ENCODE measurements at places on chromosomes 7 and 10. TPM values are rescaled to one million over a fixed set of nuclear protein-coding genes. Genes with fewer than 3 reads are reported as not detected.

VSTM4 gene
- total RNA-seq = 0.22 TPM

DNA sequence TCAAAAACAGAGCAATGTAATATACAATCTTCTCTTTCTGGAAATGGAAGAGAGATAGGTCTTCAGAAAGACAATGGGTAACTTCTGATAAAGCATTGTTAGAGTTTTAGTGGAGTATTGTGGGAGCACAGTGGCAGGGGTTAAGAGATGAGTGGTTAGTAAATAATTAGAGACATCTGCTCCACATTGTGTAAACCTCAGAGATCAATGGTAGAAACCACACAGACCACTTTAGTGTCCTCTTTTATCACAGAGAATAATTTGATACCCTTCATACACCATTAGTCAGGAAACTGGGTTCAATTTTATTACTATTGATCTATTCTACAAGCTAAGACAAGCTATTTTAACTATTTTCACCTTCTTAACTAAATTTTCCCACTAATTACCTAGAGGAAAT is 35.9 kb upstream of the MAGI2 start:
- no peak for DNase-seq

STEAP4 gene
- not detected for total RNA-seq

DNA sequence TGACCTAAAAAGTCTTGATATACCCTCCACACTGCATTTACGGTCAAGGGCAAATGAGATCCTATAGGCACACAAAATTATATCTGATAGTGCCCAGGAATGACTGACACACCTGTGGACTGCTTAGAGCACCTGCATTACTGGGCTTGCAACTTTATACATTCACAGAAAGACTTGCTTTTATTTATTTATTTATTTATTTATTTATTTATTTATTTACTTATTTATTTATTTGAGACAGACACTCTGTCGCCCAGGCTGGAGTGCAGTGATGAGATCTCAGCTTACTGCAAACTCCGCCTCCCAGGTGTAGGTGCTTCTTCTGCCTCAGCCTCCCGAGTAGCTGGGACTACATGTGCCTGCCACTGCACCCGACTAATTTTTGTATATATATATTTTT is 6.5 kb upstream of the IFT22 start:
- DNase-seq = no peak

GRCh38 chr7:36019980-36020379 is 133.1 kb upstream of the EEPD1 start:
- no peak for DNase-seq

GRCh38 chr10:120475844-120476791 is 19.1 kb downstream of the PLPP4 start:
- no peak for DNase-seq

DNA sequence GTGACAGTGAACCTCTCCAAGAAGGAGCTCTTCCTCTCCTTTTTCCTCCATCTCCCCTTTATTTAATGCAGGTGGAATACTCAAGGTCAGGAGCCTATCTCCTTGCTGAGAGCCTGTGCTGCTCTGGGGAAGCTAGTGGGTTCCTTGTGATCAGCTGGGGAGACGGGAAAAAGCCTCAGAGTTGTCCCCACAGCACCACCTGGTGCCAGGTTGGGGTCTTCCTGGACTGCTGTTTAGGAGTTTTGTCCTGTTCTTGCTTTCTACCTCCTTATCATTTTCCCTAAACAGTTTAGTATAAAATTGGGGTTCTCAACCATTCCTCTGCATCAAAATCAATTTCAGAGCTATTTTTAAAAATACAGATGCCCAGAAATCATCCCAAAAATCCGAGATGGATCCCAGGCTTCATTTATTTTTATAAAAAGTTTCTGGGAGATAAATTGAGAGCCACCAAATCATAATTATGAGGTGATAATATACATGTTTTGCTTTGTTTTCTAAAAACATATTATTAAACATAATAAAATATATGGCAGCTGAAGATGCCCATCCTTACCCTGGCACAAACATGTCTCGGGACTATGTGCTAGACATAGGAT is 44.3 kb downstream of the MACC1 start:
- DNase-seq = peak; percentile 12

MMP21 gene
- total RNA-seq = 0.22 TPM

IGF2BP3 gene
- 23.1 TPM for total RNA-seq

DNA sequence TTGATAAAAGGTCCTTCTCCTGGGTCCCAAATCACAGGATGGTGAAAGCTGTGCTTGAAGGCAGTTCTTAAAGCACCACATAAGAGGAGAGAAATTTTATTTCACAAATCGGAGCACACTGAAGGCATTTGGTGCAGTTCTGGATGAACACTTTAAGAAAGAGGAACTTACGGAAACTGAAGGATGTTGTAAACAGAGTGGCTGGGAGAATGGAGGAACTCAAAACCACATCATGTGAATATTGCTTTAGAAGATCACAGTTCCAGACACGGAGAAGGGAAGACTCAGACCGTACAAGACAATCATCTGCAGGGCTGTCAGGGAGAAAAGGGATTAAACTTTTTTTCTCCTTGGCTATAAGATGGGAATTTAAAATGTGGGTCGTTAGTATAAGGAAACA is 9.0 kb upstream of the GPR141 start:
- no peak for DNase-seq

DNA sequence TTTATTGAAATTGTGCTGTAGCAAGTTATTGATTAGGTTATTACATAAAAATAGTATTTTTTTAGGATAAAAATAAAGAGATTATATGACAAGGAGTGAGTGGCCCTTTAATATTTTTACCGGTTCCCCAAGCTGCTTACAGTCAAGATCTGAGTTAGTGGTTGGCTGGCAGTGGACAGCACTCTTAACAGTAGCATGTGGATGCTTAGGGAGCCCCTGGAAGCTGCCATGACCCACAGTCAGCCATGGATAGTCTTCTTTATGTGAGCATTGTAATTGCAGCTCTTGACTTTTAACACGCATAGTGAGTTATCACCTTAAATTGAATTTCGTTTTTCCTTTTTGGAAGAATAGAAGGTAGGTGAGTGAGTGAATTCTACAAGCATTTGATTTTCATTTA is 22.1 kb downstream of the RAB18 start:
- no peak for DNase-seq

DNA sequence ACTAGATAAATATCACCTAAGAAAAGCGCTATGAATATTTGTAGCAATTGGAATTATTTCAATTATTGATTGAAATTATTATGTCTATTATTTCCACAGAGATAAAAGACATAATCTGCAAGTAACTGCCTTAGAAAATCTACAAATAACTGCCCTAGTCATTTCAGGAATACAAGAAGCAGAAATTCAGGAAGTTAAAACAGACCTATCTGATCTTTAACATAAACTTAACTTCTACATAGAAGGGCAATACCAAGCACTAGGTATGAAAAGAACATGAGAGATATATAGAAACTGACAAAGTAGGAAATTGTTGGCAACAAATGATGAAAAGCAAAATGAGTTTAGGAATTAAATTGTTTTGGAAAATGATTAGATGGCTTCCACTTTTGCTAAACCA is 31.8 kb upstream of the AKR1B10 start:
- DNase-seq = no peak

GRCh38 chr7:149257146-149257545 is 4.8 kb upstream of the ZNF783 start:
- DNase-seq = no peak

ACTL6B gene
- total RNA-seq = not detected

SEMA4G gene
- 0.99 TPM for total RNA-seq

DNA sequence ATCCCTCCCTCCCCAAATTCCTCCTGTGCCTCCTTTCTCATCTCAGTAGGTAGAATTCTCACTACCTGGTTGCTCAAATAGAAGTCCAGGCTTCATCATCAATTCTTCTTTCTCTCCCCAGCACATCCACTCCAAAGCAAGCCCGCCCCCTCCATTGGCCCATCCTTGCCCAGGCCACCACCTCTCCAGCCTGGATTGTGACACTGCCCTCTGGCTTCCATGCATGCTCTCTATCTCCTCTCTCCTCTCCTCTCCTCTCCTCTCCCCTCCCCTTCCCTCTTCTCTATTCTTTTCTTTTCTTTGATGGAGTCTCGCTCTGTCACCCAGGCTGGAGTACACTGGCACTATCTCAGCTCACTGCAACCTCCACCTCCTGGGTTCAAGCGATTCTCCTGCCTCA is 144.9 kb downstream of the UBE2H start:
- no peak for DNase-seq

- peak; percentile 78 for DNase-seq
These were observed 41.1 kb upstream of the STMP1 start for GRCh38 chr7:135620980-135621850.

CDC14C gene
- not detected for total RNA-seq

C7orf57 gene
- total RNA-seq = not detected

GRCh38 chr7:40490603-40490924 is 355.8 kb downstream of the SUGCT start:
- DNase-seq = no peak

SYT15B gene
- total RNA-seq = 0.87 TPM

DNA sequence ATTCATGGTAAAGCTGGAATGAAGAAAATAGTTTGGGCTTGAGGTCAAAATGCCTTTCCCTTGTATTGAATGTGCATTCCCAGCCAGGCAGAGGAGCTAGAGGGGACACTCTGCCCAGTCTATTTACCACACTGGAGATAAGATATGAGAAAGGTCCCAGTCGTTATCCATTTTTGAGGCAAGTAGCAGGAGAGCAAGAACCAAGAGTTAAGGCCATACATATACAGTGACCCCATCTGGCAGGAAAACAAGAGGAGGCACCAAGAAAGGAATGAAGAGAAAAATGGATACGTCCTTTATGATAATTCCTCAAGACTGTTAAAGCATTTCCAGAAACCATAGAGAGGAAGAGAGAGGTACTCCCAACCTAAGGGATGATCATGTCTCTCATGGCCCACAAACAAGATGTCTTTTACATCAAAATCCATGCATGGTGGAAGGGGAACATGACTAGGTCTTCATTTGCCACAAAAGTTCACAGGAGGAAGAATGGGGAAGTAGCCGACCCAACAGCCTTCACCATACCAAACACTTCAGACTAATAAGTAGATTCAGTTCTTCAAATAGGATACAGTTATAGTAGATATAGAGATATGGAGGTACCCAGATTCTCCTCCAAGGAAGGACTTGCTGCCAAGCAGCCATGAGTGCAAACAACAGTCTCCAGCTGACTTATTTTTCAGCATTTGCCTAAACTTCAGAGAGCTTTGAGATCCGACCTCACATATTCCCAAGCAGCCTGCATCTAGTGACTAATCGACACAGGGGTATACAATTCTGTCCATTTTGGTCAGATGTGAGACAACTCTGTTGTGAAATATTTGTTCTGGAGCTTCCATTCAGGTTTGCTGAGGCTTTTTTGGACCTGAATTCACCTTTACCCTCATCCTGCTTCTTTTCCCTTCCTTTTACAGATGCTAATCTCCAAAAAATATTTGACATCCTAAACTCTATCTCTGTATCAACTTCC is 61.1 kb upstream of the CCDC71L start:
- DNase-seq = no peak

DNA sequence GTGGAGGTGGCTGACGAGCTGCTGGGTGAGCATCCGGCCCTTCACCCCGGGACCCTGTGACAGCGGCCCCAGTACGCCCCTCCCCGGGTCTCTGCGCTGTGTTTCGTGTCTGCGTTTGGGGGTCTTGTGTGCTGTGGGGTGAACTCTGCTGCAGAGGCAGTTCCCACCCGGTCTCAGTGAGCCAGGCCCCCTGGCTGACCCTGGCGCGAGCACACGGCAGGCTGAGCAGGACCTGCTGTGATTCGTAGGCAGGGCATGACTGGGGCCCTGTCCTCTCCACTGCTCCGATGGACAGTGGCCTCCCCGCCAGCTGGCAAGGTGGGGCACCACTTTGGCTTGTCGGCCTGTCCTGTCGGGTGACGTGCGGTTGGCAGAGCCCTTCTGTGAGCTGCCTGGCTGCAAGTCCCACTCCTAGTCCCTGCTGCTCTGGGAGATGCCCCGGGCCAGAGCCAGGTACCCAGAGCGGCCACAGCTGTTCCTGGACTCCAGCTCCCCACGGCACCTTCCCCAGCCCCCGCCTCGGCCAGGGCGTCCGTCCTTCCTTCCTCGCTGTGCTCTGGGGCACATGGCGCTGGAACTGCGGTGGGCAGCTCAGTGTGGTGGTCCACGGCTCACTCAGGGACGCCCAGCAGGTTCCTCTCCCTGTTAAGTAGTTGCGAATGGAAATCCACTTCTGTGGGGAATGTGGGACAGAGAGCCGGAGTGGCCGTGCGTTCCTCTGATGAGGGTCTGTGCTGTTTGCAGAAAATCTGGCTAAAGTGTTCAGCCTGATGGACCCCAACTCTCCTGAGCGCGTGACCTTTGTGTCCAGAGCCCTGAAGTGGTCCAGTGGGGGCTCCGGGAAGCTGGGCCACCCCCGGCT is 10.5 kb downstream of the GET4 start:
- no peak for DNase-seq

PLEKHS1 gene
- total RNA-seq = not detected

PPP1R3A gene
- total RNA-seq = not detected

- no peak for DNase-seq
These were observed 35.8 kb downstream of the CAMK2B start for GRCh38 chr7:44289341-44290251.

DNA sequence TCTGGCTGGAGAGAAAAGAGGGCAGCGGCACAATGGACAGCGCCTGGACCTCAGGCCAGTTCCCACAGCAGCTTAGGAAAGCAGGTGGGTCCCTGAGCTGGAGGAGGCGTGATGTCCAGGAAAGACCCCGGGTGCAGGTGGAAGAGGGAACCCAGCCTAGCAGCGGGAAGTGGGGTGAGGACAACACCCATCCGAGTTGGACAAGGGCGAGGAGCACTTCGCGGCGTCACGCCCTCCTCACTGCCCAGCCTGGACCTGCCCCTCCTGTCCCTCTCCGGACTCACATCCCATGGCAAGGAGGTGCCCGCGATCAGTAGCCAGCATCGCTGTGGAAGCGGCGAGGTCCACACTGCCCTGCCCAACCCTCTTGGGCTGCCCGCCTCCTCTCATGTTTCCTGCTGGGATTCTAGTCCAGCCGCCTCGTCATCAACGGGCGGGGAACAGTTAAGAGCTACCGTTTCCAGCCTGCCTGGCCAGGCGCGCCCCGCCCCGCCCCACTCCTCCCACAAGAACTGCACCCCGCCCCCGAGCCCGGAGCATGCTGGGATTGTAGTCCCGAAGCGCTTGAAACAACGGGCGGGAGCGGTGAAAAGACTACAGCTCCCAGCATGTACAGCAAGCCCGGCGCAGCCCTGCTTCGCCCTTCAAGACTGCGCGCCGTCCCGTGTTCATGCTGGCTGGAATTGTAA is 930.6 kb upstream of the ZNF722 start:
- no peak for DNase-seq

DNA sequence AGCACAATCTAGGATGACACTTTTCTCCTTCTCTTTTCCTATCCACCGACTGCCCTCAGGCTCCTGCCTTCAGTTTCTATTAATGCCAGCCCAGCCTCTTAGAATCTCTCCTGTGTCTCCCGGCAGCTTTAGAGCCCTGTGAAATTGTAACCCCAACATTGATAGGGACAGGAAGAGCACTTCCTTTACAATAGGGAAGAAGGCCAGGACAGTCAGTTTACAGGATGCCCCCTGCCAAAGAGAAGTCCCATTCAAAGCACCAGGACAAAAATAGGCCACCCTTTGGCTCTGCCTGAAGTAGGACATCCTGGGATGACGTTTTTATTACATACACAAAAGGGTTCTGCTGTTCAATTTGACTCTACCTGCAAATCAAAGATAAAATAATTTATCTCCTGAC is 64.7 kb upstream of the ANK3 start:
- DNase-seq = peak; percentile 33

Data from lung microvascular endothelial cell (primary cell).